Body of pancreas (tissue), 4 donors: ENCODE measurements at places on chromosomes 12 and 14.

GRCh38 chr14:96184737-96185136 is 19.9 kb upstream of the BDKRB2 start:
- DNase-seq: no peak

GRCh38 chr12:60819794-60820193 is 1224.0 kb downstream of the SLC16A7 start:
- DNase-seq: no peak

GRCh38 chr14:65594882-65595237 is 182.3 kb downstream of the FUT8 start:
- DNase-seq: no peak

GRCh38 chr12:110622582-110622981 is 8.7 kb downstream of the TCTN1 start:
- DNase-seq: no peak

DNA sequence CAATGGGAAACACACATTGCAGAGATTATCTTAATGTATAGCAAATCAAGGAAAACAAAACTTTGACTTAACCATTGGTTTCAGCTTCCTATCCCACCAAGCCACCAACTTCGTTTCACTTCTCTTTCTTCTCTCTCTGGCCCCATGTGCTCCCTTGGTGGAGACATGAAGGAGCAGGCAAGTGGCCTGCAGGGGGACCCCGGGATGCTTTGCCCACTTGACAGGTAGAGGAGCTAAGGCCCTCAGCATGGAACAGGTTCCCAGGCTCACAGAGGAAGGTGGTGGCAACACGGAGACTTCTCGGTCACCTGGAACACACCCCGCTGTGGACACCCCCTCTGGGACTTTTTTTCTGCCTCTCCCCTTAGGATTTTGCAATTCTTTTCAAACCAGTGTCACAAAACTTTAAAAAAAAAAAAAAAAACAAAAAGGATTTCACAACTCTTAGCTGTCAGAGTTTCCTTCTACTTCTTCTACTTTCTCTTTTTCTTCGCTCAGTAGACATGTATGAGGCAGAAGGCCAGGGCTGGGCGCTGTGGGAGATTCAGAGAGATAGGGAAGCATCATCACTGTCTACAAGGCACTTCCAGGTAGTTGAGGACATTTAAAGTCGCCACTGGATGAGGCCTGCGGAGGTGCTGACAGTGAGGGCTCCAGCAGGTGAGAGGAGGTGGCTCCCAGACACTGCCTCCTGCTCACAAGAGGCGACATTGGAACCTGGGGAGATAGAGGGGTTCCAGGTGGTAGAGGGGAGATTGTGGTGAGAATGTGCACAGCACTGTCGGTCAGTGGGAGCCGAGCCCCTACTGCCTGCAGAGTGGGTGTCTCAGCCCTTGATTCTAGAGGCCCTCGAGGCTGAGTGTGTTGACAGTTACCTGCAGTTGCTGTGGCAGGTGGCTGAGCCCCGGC is 119.6 kb downstream of the GCH1 start:
- DNase-seq: peak; percentile 26

DNA sequence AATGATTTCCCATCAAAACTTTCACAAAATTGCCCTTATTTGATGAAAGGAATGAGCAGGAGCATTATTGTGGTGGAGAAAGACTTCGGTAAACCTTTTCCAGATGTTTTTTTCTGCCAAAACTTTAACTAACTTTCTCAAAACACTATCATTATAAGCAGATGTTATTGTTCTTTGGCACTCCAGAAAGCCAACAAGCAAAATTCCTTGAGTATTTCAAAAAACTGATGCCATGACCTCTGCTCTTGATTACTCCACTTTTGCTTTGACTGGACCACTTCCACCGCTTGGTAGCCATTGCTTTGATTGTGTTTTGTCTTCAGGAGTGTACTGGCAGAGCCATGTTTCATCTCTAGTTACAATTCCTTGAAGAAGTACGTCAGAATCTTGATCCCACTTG is 29.7 kb upstream of the RAB21 start:
- DNase-seq: no peak

GRCh38 chr14:94761348-94761996 is 8.4 kb downstream of the GSC start:
- no peak for DNase-seq

DNA sequence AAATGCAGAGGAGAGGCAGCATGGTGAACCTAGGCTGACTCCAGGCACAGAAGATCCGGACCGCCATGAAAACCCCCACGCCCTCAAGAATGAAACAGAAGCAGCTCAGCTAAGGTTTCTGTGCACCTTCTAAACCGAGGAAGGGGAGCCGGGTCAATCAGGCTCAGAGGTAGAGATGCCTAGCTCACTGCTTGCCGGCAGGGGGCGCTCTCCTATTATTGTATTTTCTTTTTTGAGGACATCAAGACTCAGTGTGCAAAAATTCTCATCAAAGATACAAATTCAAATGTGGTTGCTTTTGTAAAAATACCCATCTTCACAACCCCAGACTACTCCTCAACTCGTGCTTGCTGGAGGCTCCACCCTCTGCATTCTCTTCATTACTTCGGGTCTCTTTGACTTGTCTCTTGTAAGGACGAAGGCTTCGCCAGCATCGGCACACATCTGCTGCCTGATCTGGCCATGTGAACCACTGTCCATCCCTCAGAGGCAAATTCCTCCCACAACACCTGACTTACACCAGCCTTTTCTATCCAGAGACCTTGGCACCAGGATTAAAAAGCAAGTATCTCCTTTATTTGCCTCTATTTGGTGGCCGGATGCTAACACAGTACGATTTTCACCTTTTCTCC is 33.4 kb upstream of the RNASE3 start:
- peak; percentile 76 for DNase-seq

- DNase-seq: no peak
Observed at GRCh38 chr14:101538878-101539277, 22.4 kb upstream of the DIO3 start.

DNA sequence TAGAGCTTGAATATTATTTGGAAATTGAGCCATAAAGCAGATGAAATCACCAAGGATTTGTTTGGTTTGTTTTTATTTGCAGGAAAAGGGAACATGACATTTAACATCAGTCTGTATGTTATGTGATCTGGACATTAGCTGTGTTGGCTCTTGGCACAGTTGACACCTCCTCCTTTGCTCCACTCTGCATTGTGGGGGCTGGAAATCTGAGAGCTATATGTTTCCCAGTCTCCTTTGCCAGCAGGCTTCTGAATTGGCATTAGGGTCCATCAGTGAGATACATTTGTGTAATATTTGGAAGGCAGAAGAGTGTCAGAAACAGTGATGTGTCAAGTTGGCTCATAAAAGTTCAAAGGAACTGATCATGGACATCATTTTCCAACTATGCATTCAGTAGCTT is 322.1 kb upstream of the ATP2B1 start:
- no peak for DNase-seq

DNA sequence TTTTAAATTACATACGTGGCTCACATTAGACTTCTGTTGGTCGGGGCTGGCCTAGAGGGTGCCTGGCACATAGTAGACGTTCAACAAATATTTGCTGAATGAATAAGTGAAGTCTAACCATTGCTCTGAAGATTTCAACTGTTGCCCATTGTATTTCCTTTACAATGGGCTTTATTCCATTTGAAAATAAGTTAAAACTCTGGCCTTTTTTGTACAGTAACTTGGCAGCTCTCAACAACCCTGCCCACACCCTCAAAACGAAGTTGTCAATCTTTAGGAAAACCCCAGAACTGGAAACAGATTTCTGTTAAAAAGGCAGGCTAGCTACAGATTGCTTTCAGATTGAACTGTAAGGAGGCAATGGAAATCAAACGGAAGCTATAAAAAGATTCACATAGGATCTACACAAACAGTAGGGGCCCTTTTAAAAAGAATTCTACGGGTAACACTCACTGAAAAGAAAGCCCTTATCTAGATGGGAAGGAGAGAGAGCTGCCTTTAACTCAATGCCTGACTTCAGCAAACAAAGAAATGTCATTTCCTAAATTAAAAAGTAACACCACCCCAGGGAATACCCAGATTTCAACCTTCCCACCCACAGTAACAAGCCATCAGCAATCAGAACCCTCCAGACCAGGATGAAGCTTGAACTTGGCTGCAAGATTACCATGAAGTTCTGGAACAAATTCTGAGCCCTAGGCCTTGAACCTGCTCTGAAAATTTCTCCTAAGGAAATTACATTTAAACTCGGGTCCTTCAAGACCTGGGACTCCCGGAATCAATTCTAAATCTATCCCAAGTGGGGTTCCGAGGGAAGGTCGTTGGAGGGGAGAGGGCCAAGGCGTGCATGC is 1.4 kb downstream of the WSB2 start:
- no peak for DNase-seq

GRCh38 chr14:52185178-52185577 is 82.3 kb upstream of the PTGDR start:
- DNase-seq: no peak

DNA sequence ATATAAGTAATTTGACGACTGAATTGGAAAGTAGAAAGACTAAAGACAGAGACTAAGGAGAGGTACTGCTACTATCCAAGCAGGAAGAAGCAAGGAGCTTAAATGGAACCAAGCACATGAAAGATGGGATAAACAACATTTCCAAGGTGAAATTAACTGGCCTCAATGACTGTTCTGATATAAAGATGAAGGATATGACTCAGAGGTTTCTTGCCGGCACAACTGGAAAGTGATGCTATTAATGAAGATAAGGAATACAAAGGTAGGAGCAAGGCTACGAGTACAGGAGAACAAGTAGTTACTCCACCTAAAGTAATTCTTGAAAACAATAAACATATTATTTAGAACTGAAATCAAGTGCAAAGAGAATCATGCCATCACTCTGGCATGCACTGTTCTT is 6.4 kb downstream of the SNX6 start:
- no peak for DNase-seq

- DNase-seq: no peak
Observed at GRCh38 chr12:60872219-60872618, 1276.4 kb downstream of the SLC16A7 start.

DNA sequence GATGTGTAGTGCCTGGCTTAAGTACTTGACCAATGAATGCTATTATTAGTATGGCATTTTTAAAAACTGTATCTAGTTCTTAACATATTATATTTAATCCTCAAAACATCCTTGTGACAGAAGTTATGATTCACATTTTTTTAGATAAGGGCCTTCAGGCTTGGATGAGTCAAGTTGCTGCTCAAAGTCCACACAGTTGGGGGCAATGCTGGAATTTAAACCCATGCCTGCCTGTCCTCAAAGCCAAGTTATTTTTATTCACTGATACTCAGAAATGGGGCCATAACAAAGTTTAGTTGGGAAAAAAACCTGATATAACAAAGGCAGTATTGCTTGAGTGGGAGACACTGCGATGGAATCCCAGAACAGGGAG is 50.6 kb downstream of the RFX4 start:
- no peak for DNase-seq

DNA sequence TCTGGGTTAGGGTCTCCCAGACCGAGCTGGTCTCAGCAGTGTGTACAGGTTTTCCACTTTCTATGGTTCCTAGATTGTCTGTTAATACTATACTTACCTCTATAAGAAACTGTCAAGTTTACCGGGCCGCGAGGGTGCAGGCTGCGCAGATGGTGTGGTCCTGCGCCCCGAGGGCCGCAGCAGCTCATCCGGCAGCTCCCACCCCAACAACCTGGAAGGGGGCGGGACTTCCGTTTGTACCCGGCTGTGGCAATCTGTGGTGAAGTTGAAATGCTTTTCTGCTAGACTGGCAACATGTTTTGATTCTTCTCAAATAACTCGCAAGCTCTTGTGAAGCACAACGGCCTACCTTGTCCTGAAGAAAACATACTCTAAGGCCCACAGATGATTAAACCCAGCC is at the start of gene CLEC9A:
Gene CLEC9A, plus strand, starts transcription at position 237 of the 400 bp plus-strand sequence. CDS start 22,006 bp downstream, outside the sequence.
- no peak for DNase-seq

DNA sequence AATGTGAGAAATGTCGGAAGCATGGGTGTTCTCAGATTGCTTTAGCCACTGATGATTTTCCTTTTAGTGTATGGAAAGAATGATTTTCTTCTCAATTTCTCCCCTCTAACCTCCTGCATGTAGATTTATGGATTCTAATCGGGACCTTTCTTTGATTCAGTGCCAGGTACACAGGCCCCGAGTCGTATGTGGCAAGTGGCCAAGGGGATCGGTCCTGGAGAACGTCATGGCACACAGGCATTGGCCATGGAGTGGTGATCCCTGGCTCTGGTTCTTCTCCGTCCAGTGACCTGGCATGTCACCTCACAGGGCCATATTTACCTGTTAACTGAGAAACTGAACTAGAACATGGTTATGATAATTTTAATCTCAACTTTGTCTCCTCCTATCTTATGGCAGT is 58.1 kb downstream of the ETV6 start:
- peak; percentile 88 for DNase-seq

DNA sequence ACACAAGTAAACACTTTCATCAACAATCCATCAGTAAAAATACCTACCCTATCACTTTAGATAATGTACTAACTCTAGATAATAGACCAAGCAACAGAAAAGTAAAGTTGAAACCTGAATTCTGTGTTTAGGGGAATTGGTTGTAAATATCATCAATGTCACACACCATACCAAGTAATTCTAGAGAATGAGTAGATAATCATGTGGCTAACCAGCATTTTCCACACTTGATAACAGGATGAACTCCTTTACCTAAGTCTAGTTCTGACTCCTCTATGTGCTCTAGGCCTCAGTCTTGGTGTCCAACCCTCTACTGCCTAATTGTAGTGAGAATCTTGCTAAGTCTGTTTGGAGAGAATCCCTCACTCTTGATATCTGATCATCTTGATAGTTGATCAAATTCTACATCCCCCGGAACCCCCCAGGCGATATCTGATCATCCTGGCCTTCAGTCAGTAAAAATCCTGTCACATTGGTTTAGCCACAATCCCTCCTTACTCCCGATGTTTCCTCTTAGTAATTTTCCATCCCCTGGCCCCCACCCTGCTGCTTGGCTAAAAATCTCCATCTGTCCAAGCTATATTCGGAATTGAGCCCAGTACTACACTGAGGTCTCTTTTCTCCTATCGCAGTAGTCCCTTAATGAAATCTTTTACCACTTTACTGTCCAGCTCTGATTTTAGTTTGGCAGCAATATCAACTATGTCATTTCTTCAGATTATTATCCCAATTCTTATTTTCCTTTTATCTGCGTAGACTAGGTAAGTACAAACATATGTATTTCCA is 3.4 kb upstream of the SLCO1A2 start:
- no peak for DNase-seq

DNA sequence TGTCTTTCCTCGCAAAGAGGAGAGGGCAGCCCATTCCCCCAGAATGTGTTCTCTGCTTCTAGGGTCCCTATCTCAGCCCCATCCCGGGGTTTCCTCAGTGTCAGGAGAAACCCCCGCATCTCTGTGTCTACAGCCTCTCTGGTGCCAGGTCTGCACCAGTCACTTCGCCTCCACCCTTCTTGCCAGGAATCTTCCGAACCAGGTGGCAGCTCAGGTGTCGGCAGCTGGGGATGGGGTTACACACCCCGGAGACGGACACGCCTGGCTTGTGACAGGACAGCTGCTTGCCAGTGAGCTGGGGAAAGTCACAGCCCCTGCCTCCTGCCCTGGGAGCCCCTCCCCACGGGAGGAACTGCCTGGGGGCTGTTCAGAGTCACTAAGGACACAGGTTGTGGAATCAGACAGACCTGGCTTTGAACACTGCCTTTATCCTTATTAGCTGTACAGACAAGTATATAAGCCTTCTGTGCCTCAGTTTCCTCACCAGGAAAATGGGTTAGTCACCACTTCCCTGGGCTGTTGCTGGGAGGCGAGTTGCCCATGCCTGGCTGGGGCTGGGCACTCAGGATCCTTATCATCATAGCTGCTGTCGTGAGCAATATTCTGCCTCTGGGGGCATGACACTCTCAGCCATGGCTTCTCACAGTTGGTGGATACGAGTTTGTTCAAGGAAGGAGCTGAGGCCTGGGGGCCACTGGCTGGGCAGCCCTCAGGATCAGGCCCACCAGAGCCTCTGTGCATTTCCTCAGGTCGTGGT is 10.8 kb downstream of the HIP1R start:
- DNase-seq: peak; percentile 16
